ENCODE measurements at places on chromosomes 11 and 22. TPM values are rescaled to one million over a fixed set of nuclear protein-coding genes. Genes with fewer than 3 reads are reported as not detected.

- DNase-seq: no peak
Measured at GRCh38 chr11:45655012-45655283, 10.5 kb downstream of the CHST1 start.

DNA sequence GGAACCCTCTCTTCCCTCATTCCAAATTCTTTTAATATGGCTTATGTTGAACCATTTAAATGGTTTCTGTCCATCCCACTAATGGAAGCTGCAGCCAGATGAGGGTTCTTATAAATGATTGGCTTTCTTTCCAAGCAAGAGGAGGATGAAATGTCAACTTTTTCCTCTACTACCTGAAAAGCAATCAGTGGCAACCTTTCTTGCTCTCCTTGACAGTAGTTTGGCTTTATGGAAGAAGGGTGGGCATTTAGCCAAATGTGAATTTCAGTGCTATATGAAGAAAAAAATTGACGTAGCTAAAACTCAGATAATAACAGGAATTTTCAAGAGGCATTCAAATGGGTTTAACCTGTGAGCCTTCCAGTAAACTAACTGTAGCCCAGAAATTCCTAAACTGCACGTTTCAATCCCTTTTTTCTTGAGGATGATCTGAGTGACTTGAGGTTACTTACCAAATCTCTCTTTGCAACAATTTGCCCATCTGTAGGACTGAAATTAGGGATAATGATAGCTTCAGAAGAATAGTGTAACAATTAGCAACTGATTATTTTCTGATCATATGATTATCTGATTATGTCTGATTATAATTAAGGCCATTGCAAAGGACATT is 90.9 kb downstream of the EXT2 start:
- DNase-seq: no peak

DNA sequence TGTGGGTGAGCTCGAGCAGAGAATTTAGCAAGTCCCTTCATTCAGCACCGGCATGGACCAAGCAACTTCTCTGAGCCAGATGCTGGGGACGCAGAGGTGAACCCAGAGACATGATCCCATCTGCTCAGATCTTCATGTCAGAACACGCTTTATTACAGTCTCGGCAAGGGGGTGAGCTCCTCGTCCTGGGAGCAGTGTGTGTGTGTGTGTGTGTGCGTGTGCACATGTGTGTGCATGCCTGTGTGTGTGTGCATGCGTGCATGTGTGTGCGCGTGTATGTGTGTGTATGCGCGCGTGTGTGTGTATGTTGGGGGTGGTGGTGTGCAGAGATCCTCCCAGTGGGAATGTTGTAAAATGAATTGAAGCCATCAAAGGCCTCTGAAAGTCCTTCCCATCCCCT is 9.8 kb downstream of the MIAT start:
- no peak for DNase-seq

DNA sequence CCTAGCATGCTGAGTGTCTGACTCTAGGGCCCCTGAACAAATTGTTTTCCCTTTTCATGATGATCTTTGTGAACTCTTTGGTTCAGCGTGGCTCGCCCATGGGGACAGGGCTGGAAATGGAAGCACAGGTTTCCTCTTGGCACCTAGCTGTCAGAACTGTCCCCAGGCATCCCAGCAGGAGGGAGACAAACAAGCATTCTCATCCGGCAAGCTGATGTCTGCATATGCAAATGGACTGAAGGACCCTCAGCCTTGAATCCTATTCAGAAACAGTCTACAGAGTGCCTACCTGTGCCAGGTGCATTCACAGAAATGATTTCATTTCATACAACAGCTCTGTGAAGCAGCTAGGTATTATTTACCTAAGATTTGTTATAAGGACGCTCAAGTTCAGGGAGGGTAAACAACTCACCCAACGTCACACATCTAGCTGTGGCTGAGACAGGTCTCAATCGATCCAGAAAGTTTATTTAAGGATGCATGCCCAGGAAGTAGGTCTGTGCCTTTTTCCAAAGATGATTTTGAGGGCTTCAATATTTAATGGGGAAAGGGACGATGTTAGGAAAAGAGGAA is 176.4 kb downstream of the KIRREL3 start:
- no peak for DNase-seq

DNA sequence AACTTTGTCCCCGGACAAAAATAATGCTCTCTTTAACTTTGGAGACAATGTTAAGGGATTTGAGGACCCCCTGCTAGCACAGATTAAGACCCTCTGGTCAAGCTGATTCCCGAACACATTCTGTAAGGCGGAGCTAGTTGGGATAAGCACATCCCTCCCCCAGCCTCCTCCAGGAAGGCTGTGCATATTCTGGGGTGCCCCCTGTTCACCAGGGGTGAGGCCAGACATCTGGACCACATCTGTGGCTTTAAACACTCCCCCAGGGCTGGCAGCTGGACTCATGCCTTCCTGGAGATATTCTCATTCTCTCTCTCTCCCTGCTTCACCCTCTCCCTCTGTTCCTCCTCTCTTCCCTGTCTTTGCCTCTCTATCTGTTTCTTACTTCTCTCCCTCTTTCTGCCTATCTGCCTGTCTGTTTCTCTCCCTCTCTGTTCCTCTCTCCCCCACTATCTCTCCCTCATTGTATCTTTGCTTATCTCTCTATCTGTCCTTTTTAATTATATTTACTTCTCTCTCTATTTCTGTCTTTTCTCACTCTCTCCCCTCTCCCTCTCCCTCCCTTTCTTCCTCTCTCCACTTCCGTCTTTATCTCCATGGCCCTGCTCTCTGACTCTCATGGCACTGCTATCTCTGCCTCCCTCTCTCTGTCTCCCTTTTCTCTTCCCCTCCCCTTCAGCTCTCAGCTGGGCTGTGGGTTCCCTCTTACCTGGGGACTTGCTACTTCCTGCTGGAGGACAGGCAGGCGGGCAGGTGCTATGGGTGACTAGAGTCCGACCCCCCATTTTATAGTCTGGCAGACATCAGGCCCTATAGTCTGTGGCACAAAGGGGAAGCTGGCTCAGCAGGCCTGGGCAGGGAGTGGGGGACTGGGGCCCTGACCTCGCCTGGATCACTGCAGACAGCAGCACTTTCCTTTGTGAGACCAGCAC is at the start of gene CRYBB1:
TSS of gene CRYBB1 (minus strand) at position 757 of the 929 bp plus-strand sequence. CDS start 1,708 bp downstream, outside the sequence.
- no peak for DNase-seq

GRCh38 chr11:11993839-11994238 is 14.6 kb downstream of the DKK3 start:
- DNase-seq: no peak

GRCh38 chr11:65184146-65184545 is 2.4 kb downstream of the CAPN1 start:
- no peak for DNase-seq

GRCh38 chr22:44368611-44369292 is 56.0 kb upstream of the SHISAL1 start:
- DNase-seq: no peak

DNA sequence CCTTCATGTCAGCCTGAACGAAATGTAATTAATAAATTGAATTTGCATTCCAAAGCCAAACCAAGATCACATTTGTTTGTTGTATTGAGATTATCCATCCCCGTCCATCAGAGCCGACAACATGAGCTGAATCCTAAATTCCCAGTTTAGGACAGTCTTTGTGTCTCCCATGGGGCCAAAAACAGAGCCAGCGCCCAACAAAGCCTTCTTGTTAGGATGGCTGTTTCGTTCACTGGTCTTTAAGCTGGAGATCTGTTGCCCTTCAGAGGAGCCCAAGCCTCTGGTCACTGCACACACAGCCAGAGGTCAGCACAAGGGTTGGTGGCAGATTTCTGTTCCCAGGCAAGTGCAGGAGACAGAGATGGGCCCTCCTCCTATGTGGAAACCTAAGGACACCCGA is 25.8 kb downstream of the DSCAML1 start:
- DNase-seq: no peak

DNA sequence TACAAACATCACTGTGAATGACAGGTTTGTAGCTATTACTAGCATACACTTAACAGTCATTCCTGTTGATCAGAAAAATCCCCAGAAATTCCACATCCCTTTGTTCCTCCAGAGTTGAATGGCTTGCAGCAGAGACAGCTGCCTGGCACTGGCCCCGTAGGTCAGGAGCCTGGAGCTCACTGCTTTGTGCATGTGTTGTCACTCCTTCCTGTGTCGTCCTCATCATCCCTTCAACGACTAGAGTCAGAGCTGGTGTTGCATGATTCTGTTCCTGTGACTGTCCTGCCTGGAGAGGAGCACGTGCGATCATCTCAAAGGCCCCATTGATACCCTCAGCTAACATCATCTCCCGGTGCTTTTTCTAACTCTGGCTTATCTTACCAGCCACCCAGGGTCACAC is 58.3 kb downstream of the LDLRAD3 start:
- no peak for DNase-seq

Gene GAL
- total RNA-seq: 1.5 TPM

Gene KCNQ1
- 37.4 TPM for total RNA-seq

Gene LINC01488
- not detected for total RNA-seq

Measured in mucosa of descending colon (tissue), 3 donors.